ENCODE measurements at places on chromosomes 3 and 15.

- no peak for DNase-seq
Measured at GRCh38 chr15:44144184-44144583, 50.9 kb downstream of the FRMD5 start.

DNA sequence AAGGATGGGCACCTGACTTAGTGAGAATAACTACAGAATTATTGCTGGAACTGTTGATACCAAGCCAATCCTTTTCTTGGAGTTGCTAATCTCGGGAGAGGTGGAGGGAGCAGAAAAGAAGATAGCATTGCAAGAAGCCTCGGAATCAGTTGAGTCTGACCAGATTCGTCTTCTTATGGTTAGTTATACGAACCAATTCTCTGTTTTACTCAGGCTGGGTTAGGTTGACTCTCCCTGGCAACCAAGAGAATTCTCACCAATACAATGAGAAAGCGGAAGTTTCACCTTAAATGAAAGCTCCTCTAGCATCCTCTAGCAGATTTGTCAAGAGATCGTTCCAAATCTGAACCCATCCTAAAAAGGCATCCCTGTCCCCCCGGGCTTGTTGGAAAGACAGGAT is 43.5 kb upstream of the UBE2E1 start:
- no peak for DNase-seq

DNA sequence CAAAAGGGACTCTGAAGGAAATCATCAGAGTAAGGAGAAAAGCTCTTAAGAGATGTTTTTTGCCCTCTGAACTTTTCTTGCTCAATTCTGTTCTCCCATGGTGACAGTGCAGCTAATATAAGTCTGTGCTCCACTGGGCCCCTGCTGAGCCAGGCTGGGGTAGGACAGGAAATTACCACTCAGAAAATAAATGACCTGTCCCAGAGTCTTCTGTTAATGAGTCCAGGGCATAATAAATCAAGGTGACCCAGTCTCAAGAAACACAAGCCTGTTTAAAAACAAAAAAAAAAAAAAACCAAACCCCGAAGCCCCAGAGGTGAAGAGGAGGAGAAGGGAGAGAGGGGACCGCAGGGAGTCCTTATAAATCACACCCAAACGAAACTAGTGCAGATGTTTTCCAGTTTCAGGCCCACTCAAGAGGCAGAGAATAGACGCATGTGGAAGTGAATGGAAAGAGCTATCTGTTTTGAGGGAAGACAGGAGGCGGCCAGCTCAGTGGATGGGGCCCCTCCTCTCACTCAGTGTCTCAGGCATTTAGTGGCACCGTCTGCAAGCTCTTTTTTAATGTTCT is 59.8 kb upstream of the BOC start:
- DNase-seq = no peak

- DNase-seq = no peak
Measured at GRCh38 chr3:9316881-9317361, 45.9 kb upstream of the THUMPD3 start.

DNA sequence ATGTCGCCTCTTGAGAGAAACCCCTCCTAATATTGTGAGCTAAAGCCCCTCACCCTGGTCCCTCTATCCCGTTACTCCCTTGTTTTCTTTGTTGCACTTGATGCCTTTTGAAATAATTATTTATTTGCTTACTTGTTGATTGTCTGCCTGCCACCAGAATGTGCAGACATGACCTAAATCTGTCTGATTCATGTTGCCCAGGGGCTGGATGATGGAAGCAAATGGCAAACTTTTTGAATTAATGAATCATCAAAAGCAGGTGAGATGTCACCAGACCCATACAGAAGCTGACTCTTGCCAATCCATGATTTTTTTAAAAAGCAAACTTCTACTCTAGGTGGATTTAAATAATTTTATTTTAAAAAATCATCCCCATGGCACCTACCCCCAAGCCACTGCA is 49.3 kb downstream of the GRIP2 start:
- DNase-seq = no peak

- DNase-seq = no peak
Measured at GRCh38 chr15:84889313-84889990, 5.0 kb downstream of the SLC28A1 start.

DNA sequence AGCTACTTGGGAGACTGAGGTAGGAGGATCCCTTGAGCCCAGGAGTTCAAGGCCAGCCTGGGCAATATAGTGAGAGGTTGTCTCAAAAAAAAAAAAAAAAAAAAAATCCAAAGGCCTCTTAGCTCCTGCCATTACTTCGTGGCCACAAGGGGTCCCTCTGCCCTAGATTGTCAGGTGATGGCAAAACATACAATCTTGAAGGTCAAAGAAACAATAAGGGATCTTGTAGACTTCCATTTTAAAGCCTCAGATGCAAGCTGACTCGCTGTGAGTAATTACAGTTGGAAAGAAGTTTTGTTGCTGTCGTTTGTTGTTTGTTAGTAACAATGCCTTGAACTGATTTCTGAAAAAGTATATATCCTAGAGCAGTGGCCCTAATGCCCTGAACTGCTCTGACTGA is 55.9 kb upstream of the PLCL2 start:
- peak; percentile 52 for DNase-seq

GRCh38 chr3:97070302-97070701 is 255.9 kb downstream of the EPHA6 start:
- no peak for DNase-seq

DNA sequence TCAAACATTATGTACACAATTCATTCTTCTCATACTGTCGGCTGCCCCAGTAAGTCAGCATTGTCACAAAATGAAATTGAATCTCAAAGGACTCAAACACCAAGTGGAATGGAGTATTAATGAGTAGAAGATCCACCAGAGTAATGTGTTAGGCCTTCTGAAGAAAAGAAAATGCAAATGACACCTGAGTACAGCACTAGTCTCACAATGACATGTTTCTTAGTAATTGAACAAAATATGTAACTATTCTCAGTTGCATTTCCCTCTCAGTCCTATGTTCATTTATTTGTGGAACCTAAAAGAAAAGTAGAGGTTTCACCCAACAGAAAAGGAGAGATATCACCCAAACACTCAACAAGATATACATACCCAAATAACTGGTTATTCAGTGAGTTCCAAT is 283.9 kb upstream of the THBS1 start:
- DNase-seq = no peak

DNA sequence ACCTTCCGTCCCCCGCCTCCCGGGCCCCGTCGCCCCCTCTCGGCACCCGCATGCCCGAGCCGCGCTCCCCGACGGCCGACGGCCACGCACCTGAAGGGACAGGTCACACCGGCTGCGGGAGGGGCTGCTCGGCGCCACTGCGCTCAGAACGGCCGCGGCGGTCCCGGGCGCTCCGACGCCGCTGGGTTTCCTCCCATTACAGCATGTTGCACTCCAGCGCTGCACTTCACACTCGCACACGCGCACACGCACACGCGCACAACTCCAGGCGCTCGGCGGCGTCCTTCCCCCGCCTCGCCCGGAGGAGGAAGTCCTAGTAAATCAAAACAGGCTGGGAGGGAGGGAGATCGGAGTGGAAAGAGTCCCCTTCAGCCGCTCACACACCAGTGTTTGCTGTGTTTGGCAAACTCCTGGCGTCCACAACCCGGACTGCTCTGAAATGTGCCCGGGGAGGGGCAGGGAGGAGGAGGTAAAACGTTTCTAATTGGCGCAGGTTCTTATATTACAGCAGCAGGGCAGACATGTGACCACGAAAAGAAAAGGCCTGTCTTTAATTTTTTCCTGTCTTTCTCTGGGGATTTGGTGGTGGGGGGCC is 76.7 kb upstream of the VGLL4 start:
- peak; percentile 46 for DNase-seq

DNA sequence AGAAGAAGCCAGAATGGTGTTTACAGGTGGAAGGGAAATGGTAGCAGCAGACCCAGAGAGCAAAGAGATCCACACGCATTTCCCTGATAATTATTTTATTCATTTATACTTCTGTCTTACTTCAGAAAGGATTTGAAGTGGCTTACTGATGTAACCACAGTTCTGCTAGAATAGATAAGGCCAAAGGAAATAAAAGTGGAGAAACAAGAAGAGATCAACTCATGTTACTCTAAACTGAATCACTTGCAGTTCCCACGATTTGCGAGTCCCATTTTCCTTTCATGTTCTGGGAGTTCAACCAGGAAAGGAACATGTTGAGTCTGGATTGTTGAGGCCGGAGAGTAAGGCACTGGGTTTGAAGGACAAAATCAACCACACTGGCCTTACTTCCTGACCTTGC is 151.8 kb downstream of the MYRIP start:
- DNase-seq = no peak
